ENCODE measurements at places on chromosomes 5 and 9.

GRCh38 chr9:104090578-104090977, 3.5 kb upstream of the SMC2 start:
- peak; percentile 2 for DNase-seq

DNA sequence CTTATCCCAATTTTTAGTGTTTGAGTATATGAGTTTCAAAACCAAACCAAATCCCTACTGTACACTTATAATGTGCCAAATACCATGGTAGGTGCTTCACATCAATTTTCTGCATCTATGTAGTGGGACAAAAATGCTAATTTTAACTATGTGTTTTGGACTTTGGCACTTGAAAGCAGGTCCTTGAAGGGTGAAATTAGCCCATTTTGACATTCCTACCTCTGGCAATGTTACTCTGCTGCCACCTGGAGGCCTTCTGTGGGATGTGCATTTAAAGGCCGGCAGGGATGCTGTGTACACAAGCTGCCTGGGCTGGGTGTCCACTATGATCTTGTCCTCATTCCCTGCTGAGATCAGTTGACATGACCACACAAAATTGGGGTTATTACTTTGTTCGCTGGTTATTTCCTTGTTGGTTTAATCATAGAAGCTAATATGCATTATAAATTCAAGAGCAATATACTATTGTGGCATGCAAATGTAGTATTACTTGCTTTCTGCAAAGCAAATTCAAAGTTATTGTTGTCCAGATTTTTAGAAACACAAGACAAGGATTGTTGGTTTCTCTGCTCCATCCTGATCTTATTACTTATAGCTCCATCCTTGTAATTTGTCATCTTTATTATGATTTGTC, 166.8 kb downstream of the ARHGEF28 start:
- DNase-seq = no peak

- DNase-seq = no peak
These were observed 45.2 kb upstream of the SARDH start for GRCh38 chr9:133783331-133783731.

DNA sequence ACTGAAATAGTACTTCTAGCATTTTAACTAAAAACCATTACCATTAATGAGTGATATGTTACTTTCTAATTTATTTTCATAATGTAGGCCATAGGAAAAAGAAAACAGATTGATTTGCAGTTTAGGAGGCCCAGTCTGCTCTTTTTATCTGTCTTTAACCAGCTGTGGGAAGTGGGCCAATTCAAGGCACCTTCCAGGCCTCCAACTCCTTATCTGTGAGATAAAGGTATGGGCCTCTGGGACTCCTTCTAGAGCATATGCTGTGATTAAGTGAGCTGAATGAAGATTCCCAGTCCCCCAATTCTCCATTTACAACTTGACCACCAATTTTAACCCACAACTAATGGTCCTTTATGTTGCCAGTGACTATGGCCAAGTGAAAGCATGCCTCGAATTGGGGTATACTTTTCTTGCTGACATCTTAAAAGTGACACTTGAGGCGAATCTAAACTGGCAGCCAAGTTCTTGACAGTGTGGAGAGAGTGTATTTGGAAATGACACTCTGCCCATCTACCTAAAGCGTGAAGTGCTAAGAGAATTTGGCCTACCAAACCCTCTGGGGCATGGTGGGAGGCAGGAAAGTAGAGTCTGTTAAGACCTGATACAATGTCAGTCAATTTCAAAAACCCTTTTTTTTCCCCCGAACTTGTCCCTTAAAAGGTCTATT, 88.3 kb downstream of the PIK3R1 start:
- DNase-seq = no peak

GRCh38 chr5:149260761-149261160, 10.9 kb upstream of the AFAP1L1 start:
- no peak for DNase-seq

GRCh38 chr5:8114597-8115266, 245.8 kb downstream of the MTRR start:
- DNase-seq = no peak

DNA sequence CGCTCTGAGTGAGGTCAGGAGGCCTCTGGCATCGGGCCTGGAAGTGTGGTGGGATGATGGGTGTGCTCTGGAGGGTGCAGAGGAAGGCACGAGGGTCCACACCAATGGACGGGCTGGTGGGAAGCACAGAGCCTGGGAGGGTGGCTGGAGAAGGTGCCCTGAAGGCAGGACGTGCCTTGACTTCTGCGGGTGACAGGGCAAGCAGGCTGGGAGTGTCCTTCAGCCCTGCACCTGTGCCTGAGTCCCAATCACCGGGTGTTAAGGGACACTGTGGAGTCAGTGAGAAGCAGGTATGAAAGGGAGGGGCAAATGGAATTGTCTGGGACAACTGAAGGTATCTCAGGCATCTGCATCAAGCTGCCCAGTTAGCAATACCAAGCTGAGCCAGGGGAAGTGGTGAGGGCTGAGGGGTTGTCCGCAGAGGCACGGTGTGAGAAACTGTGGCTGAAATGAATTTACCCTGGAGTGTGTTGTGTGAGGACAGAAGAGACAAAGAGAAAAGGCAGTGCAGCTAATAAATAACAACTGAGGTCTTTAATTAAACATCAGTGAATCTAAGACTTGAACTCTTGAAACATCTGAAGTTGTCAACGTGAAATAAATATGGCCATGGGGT, 50.4 kb downstream of the DAP start:
- no peak for DNase-seq

Measured in NCI-H526 treated with DMSO at 0.1 percent for 48 hours (cell line).